CD8-positive, alpha-beta memory T cell (primary cell): ENCODE measurements at places on chromosomes 3 and 15.
A peak's percentile ranks its signal among the peaks of the same experiment; 100 is the strongest.

GRCh38 chr15:45458746-45459403 is 63.7 kb downstream of the SLC30A4 start:
- H3K36me3 ChIP-seq, result no peaks in the 10 kb centered on the region
- peaks cover 40% of the 10 kb centered on the region for H3K4me1 ChIP-seq
- peak; percentile 76 for DNase-seq
- H3K27me3 ChIP-seq, result no peaks in the 10 kb centered on the region
- no peak overlapping the region for H3K4me3 ChIP-seq

- no peak for DNase-seq
- H3K36me3 ChIP-seq, result no peaks in the 10 kb centered on the region
- no peaks in the 10 kb centered on the region for H3K4me1 ChIP-seq
- no peak overlapping the region for H3K27ac ChIP-seq
- no peaks in the 10 kb centered on the region for H3K27me3 ChIP-seq
Measured at GRCh38 chr3:169297214-169297613, 366.3 kb downstream of the MECOM start.

DNA sequence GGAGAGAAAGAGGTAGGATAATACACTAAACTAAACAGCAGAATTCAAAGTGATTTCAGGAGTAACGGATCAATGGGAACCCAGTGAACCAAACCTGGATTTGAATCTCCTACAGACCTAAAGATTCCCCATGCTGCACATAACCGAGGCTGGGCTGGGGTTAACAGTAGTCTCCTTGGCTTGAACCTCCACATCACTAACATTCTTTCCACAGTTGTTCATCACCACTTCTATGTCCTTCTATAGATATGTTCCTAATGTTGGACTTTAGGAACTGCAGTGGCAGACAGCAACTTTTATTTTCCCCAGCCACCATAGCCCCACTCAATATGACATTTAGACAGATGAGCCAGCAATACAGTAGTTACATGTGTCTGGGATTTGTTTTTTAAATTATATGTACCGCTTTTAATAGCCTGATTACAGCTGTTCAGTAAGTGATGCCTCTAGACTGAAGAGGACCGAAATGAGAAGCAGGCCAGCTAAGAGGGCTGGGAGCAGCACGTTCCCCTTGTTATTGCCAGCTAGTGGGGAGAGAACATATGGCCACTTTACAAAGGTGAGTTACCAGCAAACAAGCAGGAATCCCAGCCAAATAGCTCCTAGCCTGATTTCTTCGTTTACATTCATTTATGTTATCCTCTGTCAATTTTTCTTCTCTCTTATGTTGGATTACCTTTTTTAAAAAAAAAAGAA is 472.6 kb upstream of the CDIN1 start:
- no peaks in the 10 kb centered on the region for H3K4me1 ChIP-seq
- H3K4me3 ChIP-seq, result no peak overlapping the region
- H3K27me3 ChIP-seq, result no peaks in the 10 kb centered on the region
- no peaks in the 10 kb centered on the region for H3K36me3 ChIP-seq

DNA sequence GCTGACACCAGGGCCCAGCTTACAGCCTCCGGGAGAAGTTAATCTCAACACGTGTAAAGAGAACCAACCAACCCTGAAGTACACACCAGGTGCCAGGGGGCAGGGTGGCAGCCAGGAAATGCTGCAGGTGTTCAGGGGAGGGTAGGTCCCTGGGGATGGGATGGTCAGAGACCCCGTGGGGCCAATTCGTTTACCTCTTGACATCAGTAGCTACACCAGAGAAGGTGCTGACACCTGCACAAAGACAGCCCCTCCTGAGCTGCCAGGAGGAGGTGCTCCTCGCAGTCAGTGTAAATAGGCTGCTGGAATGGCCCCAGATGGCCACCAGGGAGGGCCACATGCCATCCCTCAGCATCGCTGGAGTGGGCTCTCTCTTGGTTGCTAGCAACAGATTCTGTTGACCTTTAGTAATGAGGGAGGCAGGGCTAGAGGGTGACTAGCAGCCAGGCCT is 52.8 kb downstream of the CORO2B start:
- no peaks in the 10 kb centered on the region for H3K4me1 ChIP-seq
- no peaks in the 10 kb centered on the region for H3K36me3 ChIP-seq
- H3K4me3 ChIP-seq, result no peak overlapping the region

DNA sequence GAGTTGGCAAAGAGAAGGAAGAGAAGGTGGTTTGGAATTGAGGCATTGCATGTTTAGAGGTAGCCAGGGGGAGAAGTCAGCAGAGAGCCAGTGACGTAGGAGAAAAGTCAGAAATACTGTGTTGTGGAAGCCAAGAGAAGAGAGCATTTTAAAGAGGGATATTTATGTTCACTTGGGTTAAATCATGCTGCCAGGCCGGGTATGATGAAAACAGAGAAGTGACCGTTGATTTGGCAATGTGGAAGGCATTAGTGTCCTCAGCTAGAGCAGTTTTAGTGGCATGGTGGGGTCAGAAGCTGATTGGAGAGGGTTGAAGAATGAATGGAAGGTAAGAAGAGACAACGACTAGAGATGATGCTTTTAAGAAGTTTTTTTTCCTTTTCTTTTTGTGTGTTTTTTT is 24.5 kb downstream of the RASA2 start:
- DNase-seq, result no peak
- H3K36me3 ChIP-seq, result peaks cover 4% of the 10 kb centered on the region
- no peaks in the 10 kb centered on the region for H3K27me3 ChIP-seq
- H3K4me1 ChIP-seq, result peaks cover 56% of the 10 kb centered on the region

DNA sequence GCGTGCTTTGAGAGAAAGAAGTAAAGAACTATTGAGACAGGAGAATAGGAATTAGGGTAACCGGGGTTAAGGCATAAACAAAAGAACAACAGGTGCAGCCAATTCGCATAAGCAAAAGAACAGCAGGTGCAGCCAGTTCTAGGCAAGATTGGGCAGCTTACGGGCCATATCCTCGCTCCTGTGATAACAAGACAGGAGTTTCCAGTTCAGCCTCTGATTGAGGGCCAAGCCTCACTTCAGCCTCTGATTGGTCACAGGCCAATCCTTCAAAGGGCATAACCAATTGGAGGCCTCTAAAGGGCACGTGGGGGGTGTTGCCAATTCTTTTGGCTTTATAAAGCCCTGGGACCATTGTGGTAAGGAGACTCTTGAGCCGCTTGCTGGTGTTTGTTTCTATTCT is 143.5 kb downstream of the GADL1 start:
- no peaks in the 10 kb centered on the region for H3K36me3 ChIP-seq
- no peak for DNase-seq
- H3K27ac ChIP-seq, result no peak overlapping the region
- no peaks in the 10 kb centered on the region for H3K27me3 ChIP-seq

DNA sequence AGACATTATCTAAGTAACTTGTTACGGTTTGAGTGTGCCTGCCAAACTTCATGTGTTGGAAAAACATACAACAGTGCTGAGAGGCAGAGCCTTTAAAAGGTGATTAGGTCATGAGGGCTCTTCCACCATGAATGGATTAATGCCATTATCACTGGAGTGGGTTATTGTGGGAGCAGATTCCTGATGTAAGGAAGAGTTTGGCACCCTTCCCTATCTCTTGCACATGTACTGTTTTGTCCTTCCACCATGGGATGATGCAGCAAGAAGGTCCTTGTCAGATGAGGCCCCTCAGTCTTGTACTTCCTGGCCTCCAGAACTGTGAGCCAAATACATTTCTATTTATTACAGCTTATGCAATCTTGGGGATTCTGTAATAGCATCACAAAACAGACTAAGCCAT is 413.9 kb downstream of the EPHA3 start:
- no peaks in the 10 kb centered on the region for H3K36me3 ChIP-seq
- no peaks in the 10 kb centered on the region for H3K27me3 ChIP-seq
- H3K4me3 ChIP-seq, result no peak overlapping the region
- H3K27ac ChIP-seq, result no peak overlapping the region
- no peak for DNase-seq

DNA sequence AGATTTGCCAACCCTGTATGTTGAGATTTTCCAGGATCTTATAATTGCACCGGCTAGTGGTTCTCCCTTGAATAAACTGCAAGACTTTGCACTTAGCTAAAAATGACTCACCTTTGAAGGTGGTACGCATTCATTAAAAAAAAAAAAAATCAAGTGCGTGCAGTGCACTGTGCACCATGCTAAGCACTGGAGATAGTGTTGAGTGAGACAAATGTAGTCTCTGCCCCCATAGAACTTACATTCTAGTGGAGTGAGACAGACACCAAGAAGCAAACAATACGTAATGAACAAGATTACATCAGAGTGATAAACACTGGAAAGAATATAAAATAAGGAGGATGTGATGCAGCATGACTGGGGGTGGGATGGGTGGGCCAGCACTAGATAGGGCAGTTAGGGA is 69.4 kb downstream of the ITPR1 start:
- H3K4me3 ChIP-seq, result no peak overlapping the region
- no peaks in the 10 kb centered on the region for H3K27me3 ChIP-seq
- H3K27ac ChIP-seq, result no peak overlapping the region
- no peaks in the 10 kb centered on the region for H3K4me1 ChIP-seq
- no peak for DNase-seq
- no peaks in the 10 kb centered on the region for H3K36me3 ChIP-seq

DNA sequence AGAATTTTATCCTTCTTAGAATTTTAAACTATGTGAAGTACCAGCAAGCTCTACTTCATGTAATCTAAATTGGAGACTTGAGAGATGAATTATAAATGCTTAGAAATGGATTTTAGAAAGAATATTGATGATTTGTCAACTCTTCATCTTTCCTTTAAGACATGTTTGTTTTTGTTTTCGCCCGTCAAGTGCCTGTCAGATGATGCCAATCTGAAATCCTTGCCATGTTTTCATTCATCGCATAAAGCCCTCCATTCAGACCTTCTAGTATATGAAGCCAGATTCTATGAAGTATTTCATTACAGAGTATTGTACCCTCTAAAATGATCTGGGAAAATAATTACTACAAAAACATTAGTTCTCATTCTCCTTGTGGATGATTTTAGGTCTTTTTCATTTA is 223.2 kb upstream of the SOX2 start:
- H3K36me3 ChIP-seq, result no peaks in the 10 kb centered on the region
- no peak overlapping the region for H3K27ac ChIP-seq
- DNase-seq, result no peak
- no peaks in the 10 kb centered on the region for H3K27me3 ChIP-seq
- H3K4me1 ChIP-seq, result no peaks in the 10 kb centered on the region

DNA sequence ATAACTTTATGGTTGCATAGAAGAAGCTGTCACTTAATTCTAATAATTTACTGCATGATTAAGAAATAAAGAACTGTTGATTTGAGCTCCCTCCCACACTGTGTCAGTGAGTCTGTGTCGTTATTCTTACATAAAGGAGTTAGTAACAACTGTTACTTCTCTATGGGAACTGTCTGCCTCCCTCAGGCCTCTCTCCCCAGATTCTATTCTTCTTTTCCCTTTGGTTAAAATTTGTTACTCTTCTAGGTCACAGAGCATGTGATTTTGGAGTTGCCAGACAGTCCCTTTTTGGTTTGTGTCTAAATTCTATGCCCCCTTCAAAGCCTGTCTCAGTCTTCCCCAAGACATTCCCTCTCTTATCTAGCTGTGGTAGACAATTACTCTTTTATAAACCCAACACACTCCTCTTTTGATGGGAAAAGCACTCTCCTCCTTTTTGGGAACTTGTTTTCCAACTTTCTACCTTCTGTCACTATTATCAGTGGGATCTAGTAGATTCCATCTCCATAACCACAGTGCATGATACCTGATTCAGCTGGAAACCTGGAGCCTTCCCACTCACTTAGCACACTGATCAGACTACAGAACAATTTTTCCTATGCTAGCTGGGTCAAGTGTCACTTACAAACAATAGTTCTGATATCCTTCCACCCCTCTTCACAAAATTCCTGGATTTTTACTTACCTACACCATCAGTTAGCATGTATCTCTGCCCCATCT is 422.1 kb upstream of the TGFBR2 start:
- no peaks in the 10 kb centered on the region for H3K36me3 ChIP-seq
- H3K27me3 ChIP-seq, result peaks cover 5% of the 10 kb centered on the region
- no peak overlapping the region for H3K4me3 ChIP-seq

DNA sequence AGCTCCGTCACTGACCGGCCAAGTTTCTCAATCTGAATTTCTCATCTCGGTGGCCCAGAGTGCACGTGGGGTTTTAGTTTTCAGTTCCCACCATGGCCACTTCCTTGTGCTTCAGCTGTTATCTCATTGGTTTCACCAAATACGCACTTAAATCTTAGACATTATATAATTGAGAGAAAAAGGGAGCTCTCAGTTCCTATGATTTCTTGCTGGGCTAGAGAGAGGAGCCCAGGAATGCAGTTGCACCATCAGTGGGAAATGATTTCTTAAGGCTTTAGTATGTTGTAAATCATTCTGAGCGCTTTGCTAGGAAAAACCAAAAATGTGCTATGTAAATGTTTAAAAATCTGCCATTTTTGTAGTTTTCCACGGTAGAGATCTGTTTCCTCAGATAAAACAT is 53.2 kb downstream of the OXNAD1 start:
- H3K27me3 ChIP-seq, result no peaks in the 10 kb centered on the region
- DNase-seq, result no peak
- peaks cover 72% of the 10 kb centered on the region for H3K4me1 ChIP-seq
- peaks cover 71% of the 10 kb centered on the region for H3K36me3 ChIP-seq
- H3K27ac ChIP-seq, result no peak overlapping the region

- no peak for DNase-seq
- no peaks in the 10 kb centered on the region for H3K4me1 ChIP-seq
- H3K27me3 ChIP-seq, result no peaks in the 10 kb centered on the region
- no peak overlapping the region for H3K4me3 ChIP-seq
Measured at GRCh38 chr3:11510356-11510755, 133.4 kb downstream of the VGLL4 start.

GRCh38 chr3:69781593-69781992 is 42.3 kb downstream of the MITF start:
- H3K36me3 ChIP-seq, result no peaks in the 10 kb centered on the region
- H3K4me1 ChIP-seq, result no peaks in the 10 kb centered on the region
- H3K27me3 ChIP-seq, result no peaks in the 10 kb centered on the region

- no peaks in the 10 kb centered on the region for H3K4me1 ChIP-seq
- no peak for DNase-seq
- H3K4me3 ChIP-seq, result no peak overlapping the region
- peaks cover 25% of the 10 kb centered on the region for H3K36me3 ChIP-seq
Measured at GRCh38 chr3:71000483-71000882, 583.0 kb downstream of the FOXP1 start.

DNA sequence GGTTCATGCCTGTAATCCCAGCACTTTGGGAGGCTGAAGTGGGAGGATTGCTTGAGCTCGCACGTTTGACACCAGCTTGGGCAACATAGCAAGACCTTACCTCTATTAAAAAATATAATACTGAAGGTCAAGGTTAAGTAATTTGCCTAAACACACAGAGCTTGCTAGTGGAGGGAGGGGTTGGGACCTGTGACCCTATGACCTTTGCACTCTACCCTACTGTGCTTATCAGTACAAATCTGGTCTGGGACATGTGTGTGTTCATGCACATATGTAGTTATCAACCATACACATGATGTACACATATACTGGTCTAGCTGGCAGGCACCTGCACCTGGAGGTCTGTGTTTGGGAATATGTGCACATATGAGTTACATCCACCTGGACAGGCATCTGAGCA is 117.9 kb upstream of the HACD2 start:
- H3K4me1 ChIP-seq, result no peaks in the 10 kb centered on the region
- H3K27me3 ChIP-seq, result no peaks in the 10 kb centered on the region
- no peak overlapping the region for H3K4me3 ChIP-seq
- H3K27ac ChIP-seq, result no peak overlapping the region
- H3K36me3 ChIP-seq, result no peaks in the 10 kb centered on the region

DNA sequence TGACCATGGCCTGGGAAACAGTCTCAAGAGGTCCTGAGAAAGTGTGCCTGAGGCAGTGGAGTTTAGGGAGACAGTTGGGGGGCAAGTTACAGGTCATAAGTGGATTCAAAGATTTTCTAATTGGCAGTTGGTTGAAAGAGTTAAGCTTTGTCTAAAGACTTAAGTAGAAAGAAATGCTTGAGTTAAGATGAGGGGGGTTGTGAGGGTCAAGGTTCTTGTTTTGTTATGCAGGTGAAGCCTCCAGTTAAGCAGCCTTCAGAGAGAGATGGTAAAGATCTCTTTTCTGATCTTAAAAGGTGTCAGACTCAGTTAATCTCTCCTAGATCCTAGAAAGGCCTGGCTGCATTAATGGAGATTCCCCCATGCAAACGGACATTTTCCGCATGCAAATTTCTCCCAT is 356.3 kb upstream of the C2CD4B start:
- H3K27me3 ChIP-seq, result peaks cover 5% of the 10 kb centered on the region
- no peaks in the 10 kb centered on the region for H3K36me3 ChIP-seq
- H3K27ac ChIP-seq, result no peak overlapping the region
